Neuronal stem cell (in vitro differentiated cells): ENCODE measurements at places on chromosomes 2 and 18.
A peak's percentile ranks its signal among the peaks of the same experiment; 100 is the strongest.

GRCh38 chr2:75558786-75559679 lies 1.7 kb downstream of the EVA1A start:
- no peak for DNase-seq

DNA sequence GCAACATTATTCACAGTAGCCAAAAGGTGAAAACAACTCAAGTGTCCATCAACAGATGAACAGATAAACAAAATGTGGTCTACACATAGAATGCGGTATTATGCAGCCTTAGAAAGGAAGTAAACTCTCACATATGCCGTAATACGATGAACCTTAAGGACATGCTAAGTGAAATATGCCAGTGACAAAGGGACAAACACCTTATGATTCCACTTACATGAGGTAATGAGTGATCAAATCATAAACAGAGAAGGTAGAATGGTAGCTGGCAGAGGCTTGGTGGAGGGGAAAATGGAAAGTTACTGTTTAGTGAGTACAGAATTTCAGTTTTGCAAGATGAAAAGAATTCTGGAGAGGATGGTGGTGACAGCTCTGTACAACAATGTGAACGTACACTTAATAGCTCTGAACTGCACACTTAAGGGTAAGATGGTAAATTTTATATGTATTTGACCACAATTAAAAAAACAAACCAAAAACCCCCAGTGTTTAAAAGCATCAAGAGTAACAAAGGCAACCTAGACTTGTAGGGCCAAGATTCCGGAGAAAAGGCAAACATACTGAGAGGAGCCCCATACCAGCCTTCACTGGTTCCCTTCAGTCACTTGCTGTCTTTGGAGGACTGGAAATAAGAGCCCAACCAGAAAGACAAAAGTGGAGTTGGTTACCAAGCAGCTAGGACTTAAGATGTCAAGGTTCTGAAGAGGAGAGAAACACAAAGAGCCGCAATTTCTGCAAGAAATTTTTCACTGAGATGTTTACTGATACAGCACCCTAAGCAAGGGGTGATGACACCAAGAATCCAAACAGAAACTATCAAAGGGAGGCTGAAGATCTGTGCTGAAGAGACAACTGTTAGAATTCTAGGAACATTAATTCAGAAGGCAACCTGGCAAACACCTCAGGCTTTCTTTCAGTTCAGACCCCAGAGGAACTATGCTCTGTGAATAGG lies 61.3 kb downstream of the CUL3 start:
- DNase-seq: no peak

DNA sequence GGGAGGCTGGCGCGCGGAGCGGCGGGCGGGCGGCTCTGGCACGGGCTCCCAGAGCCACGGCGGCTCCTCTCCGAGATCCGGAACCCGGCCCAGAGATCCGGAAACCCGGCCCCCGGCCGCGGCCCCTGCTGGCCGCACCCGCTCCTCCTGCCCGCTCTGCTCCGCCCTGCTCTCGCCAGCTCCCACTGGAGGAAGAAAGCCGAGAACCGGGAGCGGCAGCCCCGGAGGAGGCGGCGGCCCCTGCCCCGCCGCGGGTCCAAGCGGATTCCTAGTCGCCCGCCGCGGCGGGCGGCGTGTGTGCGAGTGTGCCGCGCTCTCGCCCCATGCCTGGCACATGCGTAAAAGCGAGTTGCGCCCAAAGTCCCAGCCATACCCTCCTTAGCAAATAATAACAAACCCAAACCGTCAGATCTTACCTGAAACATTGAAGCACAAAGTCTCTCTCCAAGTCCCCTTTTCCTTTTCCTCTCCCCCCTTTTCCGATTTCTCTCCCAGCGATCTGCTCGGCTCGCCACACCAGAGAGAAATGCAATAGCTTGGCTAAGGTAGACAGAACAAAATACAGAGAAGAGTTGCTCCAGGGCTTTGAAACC lies 108.7 kb upstream of the KCTD1 start:
- peak; percentile 54 for DNase-seq

- DNase-seq: no peak
These were observed 370.0 kb downstream of the TGIF1 start for GRCh38 chr18:3819961-3820360.

- DNase-seq: no peak
These were observed 47.8 kb upstream of the FZD7 start for GRCh38 chr2:201985728-201986462.

DNA sequence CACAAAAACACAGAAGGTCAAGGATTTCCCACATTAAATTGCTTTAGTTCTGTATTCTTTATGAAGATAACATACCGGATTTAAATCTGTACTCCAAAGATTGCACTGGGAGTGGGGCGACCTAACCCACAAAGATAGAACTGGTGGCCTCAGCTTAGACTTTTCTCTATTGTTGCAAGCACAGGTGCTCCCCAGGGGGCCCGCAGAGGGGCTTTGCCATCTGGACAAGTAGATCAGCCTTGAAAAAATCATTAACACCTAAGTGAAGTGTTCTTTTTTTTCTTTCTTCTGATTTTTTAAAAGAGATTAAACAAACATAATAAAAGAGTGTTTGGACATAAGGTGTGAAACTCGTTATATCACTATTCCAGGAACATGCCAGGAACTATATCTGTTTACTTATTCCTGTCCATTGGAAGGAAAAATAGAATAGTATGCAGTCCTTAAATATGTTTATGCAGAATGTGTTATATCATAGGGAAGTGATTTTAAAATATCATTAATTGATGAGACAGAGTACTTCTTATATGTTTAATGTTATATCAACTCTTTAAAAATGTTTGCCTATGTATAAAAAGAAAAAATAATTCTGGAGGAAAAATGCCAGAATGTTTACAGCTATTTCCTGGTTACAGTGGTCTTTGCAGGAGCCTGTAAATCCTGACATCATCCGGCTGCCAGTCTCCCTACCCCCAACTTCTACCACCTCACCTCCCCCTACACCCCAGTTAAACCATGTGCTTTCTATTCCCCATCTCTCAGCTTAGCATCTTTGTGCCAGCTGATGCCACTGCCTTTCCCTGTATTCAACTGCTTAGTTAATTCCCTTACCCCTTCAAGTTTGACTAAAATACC lies 679.2 kb downstream of the CNTNAP5 start:
- DNase-seq: no peak

GRCh38 chr2:238771639-238772038 lies 76.2 kb upstream of the TWIST2 start:
- DNase-seq: no peak

DNA sequence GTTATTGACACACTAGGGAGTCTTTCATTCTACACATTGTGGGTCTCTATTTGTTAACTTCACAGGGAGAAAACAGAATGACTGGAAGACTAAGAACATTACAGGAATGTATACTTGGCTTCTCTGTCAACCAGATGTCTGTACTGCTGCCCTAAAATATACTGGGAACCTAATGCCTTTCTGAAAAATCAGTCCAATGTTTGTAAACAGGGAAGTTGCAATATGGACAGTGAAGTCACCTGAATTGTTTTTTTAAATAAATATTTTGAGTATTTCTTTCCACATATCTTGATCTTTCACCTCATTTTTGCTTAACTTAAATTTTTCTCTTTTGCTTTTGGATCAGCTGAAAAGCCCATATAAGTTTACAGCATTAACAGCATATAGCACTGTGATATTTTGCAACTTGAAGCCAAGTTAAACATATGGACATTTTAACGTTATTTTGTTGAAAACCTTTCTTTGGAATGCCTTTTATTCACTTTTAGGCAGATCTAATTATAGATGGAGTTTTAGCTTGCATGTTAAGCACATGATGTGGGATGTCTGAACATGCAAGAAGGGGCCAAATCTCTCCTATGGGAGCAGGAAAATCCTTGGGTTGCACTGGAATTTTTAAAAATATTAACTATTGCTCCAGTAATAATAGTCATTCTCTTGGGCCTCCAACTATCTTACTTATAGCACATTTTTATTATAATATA lies 137.7 kb upstream of the TWIST2 start:
- DNase-seq: no peak

DNA sequence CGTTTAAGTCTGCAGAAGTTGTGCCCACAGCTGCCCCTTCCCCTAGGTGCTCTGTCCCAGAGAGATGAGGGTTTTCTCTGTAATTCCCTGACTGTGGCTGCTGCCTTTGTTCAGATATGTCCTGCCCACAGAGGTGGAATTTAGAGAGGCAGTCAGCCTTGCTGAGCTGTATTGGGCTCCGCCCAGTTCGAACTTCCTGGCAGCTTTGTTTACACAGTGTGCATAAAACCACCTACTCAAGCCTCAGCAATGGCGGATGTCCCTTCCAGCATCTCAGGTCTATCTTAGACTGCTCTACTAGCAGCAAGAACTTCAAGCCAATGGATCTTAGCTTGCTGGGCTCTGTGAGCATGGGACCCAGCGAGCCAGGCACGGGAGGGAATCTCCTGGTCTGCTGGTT lies 48.1 kb downstream of the LHCGR start:
- no peak for DNase-seq
